ENCODE measurements at places on chromosomes 7 and 10.

DNA sequence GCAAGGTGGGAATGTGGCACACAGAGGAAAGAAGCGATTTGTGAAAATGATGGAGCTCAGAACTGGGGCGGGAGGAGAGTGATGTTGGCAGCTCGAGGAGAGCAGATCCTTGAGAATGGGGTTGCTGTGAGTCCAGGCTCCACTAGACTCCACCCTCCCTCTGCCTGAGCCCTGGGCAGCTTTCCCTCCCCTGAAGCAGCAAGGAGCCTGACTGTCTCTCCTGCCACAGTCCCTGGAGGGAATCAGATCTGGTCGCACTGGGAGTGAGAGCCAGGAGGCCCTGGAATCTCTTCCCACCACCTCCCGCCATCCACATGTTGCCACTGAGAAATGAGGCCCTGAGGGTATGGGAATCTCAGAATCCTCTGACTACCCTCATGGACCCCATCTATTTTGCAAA lies 362.7 kb downstream of the PLXNA4 start:
- no peak overlapping the region for H3K27ac ChIP-seq
- H3K27me3 ChIP-seq: no peaks in the 10 kb centered on the region
- H3K4me3 ChIP-seq: no peak overlapping the region
- H3K36me3 ChIP-seq: no peaks in the 10 kb centered on the region
- no peaks in the 10 kb centered on the region for H3K4me1 ChIP-seq

DNA sequence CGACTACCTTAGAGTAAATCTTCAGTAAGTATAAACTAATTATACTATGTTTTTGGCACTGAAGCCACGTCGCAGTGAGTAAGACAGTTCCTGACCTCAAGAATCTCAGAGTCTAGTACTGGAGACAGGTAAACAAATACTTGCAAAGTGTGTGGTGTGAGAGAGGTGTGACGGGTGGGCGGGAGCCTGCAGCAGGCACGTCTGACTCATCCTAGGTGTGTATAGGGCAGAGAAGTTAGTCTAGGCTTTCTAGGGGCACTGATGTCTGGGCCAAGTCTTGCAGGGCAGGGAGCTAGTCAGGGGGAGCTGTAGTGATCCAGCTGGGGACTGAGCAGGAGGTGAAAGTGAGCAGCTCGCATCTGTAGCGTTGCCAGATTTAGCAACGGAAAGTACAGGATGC lies 35.9 kb upstream of the SFTPD start:
- no peak overlapping the region for H3K27ac ChIP-seq
- peaks cover 13% of the 10 kb centered on the region for H3K4me1 ChIP-seq
- no peak overlapping the region for H3K4me3 ChIP-seq
- peaks cover 47% of the 10 kb centered on the region for H3K27me3 ChIP-seq

GRCh38 chr10:62736168-62736546 lies 68.4 kb upstream of the ADO start:
- H3K27me3 ChIP-seq: peaks cover 2% of the 10 kb centered on the region
- no peak overlapping the region for H3K27ac ChIP-seq
- no peak overlapping the region for H3K4me3 ChIP-seq
- peaks cover 10% of the 10 kb centered on the region for H3K4me1 ChIP-seq
- no peak for DNase-seq

DNA sequence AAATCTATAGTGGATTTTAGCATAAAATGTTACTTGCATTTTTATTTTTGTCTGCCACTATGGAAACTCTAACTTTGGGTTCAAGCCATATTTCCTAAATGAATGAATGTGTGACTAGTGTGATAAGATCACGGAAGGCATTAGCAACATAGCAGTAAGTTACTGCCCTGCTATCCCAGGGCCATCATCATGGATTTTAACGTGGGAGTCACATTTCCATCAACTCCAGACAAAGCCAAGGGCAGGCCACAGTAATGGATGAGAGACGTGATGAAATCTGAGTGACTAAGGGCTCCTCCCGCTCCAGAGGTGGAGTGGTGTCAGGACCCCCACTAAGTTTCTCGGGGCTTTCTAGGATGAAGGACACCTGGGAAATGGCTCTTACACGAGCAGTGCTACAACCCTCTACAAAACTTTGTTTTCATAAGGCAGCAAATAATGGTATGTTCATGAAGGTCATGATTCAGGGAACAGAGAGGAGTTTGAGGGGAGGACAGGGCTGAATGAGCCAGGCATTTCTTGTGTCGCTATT lies 34.3 kb downstream of the C10orf120 start:
- no peak overlapping the region for H3K4me3 ChIP-seq
- H3K36me3 ChIP-seq: no peaks in the 10 kb centered on the region
- H3K27ac ChIP-seq: no peak overlapping the region
- H3K4me1 ChIP-seq: no peaks in the 10 kb centered on the region
- DNase-seq: no peak
- H3K27me3 ChIP-seq: peaks cover 9% of the 10 kb centered on the region

GRCh38 chr7:128165927-128166420 lies 75.1 kb upstream of the LEP start:
- no peaks in the 10 kb centered on the region for H3K36me3 ChIP-seq
- peaks cover 45% of the 10 kb centered on the region for H3K27me3 ChIP-seq
- H3K27ac ChIP-seq: no peak overlapping the region
- H3K4me1 ChIP-seq: peaks cover 8% of the 10 kb centered on the region

- no peak for DNase-seq
- H3K4me1 ChIP-seq: peaks cover 40% of the 10 kb centered on the region
- peaks cover 58% of the 10 kb centered on the region for H3K36me3 ChIP-seq
- no peaks in the 10 kb centered on the region for H3K27me3 ChIP-seq
Measured at GRCh38 chr7:42922017-42922753, 9.8 kb downstream of the PSMA2 start.

DNA sequence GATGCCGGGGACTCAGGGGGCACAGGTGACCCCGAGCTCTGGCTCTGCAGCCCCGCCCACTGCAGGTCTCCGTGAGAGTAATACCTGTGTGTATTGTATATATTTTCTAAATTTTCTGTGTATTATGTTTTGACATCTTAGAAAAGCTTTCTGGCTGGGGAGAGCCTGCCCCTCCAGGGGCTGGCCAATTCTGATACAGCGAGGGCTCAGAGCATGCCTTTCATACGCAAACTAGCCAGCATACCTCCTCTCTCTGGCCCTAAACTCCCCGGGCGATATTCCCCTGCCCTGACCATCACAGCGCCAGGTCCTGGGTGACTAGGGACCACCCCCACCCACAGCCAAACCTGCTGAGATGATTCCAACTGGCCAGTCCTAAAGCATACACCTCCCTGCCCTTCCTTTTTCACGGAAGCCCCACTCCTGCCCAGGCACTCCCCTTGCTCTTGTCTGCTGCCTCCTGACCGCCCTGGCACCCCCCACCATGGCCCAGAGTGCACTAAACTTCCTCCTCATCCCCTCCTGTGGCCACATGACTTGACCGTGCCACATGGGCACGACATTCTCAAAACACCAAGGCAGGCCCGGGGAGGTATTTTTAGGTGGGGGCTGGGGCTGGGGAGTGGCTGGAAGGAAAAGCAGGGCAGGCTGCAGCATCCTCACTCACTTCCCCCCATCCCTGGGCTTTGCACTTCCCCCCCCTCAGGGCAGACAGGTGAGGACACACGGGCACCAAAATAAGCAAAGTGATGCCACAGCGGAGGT lies 61.5 kb downstream of the INSIG1 start:
- no peaks in the 10 kb centered on the region for H3K36me3 ChIP-seq
- H3K4me1 ChIP-seq: no peaks in the 10 kb centered on the region
- H3K4me3 ChIP-seq: no peak overlapping the region
- H3K27ac ChIP-seq: no peak overlapping the region

GRCh38 chr7:31020161-31020560 lies 31.9 kb upstream of the ADCYAP1R1 start:
- peaks cover 17% of the 10 kb centered on the region for H3K4me1 ChIP-seq
- no peak overlapping the region for H3K27ac ChIP-seq
- DNase-seq: no peak
- H3K27me3 ChIP-seq: peaks cover under 1% of the 10 kb centered on the region

DNA sequence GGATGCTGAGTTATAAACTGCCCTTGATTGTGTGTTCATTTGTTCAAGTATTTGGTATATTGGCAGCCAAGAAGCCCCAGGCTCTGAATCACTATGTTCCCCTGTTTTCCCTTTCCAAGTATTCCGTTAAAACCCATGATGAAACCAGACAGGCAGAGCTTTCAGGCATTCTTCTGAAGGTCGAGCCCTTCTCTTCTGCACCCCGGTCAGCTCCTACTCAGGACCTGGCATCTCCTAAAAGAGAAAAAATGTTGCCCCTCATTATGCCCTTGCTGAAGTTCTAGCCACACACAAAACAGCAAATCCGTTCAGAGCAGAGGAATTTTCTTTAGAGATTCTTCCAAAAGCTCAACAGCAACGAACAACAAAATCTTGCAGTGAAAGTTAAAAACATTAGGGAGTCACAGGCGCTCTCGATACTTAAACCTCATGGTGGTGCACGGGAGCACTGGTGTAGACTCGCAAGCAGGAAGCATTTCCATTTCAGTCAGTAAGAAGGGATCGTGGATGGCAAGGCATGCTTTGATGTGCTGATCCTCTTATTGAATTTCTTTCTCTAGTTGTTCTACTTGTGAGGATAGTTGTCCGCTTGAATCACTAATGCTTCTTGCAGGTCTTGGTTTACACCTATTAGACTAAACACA lies 264.9 kb downstream of the SKIDA1 start:
- no peak overlapping the region for H3K4me3 ChIP-seq
- peaks cover 3% of the 10 kb centered on the region for H3K27me3 ChIP-seq
- no peaks in the 10 kb centered on the region for H3K4me1 ChIP-seq
- H3K36me3 ChIP-seq: no peaks in the 10 kb centered on the region

- peaks cover 19% of the 10 kb centered on the region for H3K27me3 ChIP-seq
- DNase-seq: no peak
- no peak overlapping the region for H3K4me3 ChIP-seq
Measured at GRCh38 chr10:123560301-123561140, 105.6 kb upstream of the GPR26 start.

DNA sequence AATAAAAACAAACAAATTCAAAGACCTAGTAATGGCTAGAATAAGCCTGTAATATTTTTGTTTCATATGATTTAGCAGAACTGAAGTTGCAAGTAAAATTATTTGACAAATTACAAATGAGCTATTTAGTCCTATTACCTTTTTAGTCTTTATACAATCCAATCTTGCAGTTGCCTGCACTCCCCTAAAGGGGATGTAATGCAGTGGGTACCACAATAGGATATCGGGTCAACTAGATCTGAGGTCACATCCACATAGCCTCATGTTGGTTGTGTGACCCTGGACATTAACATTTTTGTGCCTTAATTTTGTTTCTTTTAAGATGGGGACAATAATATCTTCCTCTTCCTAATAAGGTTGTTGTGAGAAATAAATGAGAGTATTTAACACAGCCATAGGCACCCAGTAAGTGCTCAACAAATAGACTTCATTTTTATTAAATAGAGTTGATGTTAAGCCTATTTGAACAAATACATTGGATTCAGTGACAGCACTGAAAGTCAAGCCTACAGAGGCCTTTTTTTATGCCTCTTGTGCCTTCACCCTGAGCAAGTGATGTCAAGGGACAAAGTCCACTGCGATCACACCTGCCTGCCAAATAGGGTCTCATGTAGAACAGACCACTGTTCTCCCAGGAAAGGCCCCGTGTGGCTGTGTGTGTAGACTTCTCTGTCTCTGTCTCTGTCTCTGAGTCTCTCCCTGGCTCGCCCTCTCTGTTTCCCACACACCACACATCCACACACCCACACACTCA lies 124.8 kb downstream of the EVX1 start:
- no peaks in the 10 kb centered on the region for H3K4me1 ChIP-seq
- H3K36me3 ChIP-seq: no peaks in the 10 kb centered on the region
- H3K27ac ChIP-seq: no peak overlapping the region
- peaks cover 6% of the 10 kb centered on the region for H3K27me3 ChIP-seq
- H3K4me3 ChIP-seq: no peak overlapping the region

- H3K27me3 ChIP-seq: no peaks in the 10 kb centered on the region
- peaks cover 60% of the 10 kb centered on the region for H3K36me3 ChIP-seq
- H3K4me3 ChIP-seq: peak overlapping the region; percentile 88
- H3K4me1 ChIP-seq: peaks cover 95% of the 10 kb centered on the region
- H3K27ac ChIP-seq: peak overlapping the region; percentile 99
Measured at GRCh38 chr7:142803901-142804300, 33.1 kb downstream of the PRSS2 start.

DNA sequence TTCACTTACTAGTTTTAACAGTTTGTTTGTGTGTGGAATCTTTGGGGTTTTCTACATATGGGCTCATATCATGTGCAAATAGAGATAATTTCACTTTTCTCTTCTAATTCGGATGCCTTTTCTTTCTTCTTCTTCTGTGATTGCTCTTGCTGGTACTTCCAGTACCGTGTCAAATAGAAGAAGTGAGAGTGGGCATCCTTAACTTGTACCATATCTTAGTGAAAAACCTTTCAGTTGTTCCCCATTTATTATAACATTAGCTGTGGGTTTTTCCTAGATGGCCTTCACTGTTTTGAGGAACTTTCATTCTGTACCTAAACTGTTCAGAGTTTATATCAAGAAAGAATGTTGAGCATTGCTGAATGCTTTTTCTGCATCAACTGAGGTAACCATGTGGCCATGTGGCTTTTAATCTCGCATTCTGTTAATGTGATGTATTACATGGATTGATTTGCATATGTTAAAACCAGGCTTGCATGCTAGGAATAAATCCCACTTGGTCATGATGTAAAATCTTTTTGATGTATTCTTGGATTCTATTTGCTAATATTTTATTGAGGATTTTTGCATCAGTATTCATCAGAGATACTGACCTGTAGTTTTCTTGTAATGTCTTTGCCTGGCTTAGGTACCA lies 78.7 kb downstream of the FAM107B start:
- no peaks in the 10 kb centered on the region for H3K4me1 ChIP-seq
- H3K36me3 ChIP-seq: no peaks in the 10 kb centered on the region
- H3K4me3 ChIP-seq: no peak overlapping the region
- no peak overlapping the region for H3K27ac ChIP-seq

GRCh38 chr7:15891151-15891881 lies 204.8 kb upstream of the MEOX2 start:
- no peak for DNase-seq
- no peaks in the 10 kb centered on the region for H3K27me3 ChIP-seq
- no peaks in the 10 kb centered on the region for H3K4me1 ChIP-seq
- H3K36me3 ChIP-seq: no peaks in the 10 kb centered on the region
- no peak overlapping the region for H3K27ac ChIP-seq

DNA sequence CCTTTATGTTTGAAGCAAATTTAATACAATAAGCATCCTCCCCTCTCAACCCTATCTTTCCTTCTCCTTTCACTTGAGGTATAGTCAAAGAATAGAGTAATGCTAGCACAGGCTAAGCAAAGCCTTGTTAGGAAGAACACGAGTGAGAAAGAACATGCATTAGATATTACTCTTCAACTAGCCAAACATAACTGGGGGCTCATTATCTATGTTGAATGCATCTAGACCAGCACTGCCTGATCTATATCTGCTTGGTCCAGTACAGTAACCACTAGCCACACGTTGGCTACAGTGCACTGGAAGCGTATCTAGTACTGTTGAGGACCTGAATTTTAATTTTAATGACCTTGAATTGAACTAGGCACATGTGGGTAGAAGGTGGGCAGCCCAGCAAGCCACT lies 21.0 kb downstream of the SFMBT2 start:
- peaks cover 3% of the 10 kb centered on the region for H3K36me3 ChIP-seq
- peaks cover 66% of the 10 kb centered on the region for H3K4me1 ChIP-seq
- no peak overlapping the region for H3K4me3 ChIP-seq
- H3K27me3 ChIP-seq: no peaks in the 10 kb centered on the region
- DNase-seq: no peak

Measured in activated naive CD4-positive, alpha-beta T cell treated with anti-CD3 and anti-CD28 coated beads for 36 hours (primary cell).